ENCODE measurements at places on chromosomes 12 and 14.

DNA sequence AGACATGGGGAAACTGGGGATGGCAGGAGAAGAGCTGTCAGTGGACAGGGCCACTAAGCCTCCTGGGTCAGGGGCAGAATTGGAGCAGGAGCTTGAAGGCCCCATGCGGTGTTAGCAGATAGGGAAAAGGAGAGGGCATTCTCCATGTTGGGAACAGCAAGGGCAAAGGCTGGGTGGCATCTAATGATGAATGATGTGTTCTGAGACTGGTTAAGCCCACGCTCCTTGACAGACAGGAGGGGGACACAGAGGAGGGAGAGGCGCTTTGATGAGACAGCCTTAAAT, 63.0 kb downstream of the CLMN start:
- no peak for DNase-seq

DNA sequence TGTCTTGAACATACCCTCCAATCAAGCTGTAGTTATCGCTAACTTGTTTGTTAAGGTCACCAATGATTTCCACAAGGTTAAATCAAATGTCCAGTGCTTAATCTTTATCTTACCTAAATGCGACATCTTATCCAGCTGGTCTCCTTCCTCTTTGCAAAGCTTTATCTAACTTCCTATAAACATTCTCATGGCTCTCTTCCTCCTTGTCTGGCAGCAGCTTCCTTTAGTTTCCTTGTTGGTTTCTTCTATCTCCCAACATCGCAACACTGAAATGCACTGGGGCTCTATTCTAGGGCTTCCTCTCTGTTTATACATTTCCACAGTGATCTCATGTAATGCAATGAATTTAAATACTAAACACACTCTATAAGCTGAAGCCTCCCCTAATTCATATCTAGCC, 28.7 kb downstream of the UBE2N start:
- DNase-seq: no peak

DNA sequence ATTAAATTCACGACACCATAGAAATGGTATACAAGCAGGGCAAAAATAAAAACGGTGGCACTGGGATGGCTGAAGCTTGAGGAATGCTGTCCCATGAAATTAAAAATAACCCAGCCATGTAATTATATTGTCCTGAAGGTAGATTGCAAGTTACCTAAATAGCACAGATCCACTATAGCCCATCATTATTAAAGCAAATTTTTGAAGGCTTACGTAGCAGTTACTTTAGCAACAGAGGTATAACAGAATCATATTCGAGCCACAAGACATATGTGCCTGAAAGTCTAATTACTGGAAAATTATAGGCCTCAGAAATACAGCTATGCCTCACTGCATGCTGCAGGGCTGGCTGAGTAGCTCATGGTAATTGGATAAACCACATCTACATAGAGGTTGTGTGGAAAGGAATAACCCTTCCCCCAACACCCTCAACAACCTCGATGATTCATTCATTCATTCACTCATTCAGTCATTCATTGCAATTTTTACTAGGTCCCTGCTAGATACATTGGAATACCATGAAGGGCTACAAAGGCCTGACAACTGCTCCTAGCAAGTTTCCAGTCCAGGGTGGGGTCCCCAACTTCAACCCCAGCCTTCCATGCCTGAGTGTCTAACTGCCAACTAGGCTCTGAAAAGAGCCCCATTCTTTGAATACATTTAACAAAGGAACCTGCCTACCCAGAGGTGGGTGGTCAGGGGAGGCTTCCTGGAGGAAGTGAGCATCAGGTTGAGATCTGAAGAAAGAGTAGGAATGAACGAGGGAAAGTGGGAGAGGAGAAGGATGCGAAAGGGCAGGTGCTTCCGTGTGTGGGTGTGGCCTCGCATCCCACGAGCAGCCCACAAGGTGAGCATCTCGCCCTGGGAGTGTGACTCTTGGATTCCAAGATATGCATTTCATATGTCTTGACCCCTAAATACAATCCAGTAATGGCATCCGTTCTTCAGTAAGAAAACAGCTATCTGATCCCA, 18.0 kb upstream of the CMKLR1 start:
- no peak for DNase-seq

DNA sequence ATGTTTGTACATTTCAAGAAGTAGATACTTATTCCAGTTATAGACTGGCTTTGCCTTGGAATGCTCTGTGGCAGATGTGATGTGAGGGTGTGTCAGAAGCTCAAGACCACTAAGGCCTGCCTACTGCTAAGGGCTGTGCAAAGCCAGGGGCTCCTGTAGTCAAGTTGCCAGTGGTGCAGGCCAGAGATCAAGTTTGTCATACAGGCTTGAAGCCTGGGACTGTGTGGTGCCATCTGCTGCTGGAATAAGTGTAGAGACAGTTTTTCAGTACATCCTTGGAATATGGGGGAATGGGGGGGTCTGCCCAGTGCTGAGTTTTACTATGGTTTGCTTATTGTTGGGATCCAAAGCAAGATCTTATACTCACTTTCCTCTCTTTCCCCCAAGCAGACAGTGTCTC, 649.9 kb upstream of the FOXG1 start:
- no peak for DNase-seq

GRCh38 chr12:42585841-42586216, 3.7 kb downstream of the PRICKLE1 start:
- no peak for DNase-seq

GRCh38 chr12:109277899-109278762, 31.0 kb downstream of the FOXN4 start:
- DNase-seq: no peak

- no peak for DNase-seq
Measured at GRCh38 chr14:64841772-64842750, 37.6 kb downstream of the SPTB start.

GRCh38 chr14:68145539-68145938, 326.0 kb downstream of the RAD51B start:
- DNase-seq: no peak

DNA sequence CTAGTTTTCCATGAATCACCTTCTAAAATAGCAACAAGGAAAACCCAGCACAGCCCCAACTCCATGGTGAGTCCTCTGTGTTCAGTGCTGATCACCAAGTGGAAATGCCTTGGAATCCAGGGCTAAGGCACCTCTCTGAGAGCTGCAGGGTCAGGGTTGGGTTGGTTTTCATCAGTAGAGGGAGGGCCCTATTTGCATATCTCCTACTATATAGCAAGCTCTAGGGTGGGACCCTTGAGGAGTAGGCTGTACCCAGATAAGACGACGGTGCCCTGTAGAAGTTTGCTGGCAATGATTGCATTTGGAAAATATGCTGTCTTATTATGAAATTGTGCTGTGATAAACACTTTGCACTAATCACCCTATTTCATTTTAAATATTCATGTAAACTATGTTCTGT, 1011.8 kb downstream of the TMEM121 start:
- DNase-seq: no peak

- peak; percentile 83 for DNase-seq
Measured at GRCh38 chr12:49358483-49359141, 8.7 kb upstream of the SPATS2 start.

- DNase-seq: no peak
Measured at GRCh38 chr14:103273745-103274615, 60.1 kb upstream of the EIF5 start.
